ENCODE measurements at places on chromosomes 6 and 20. TPM values are rescaled to one million over a fixed set of nuclear protein-coding genes. Genes with fewer than 3 reads are reported as not detected.

FAXC gene
- total RNA-seq, result 2.0 TPM

GRCh38 chr6:138805016-138805765 lies 9.3 kb downstream of the ECT2L start:
- no peaks in the 10 kb centered on the region for H3K27me3 ChIP-seq
- no peak overlapping the region for H3K27ac ChIP-seq
- no peak for DNase-seq
- H3K4me1 ChIP-seq, result no peaks in the 10 kb centered on the region
- no peak overlapping the region for H3K4me3 ChIP-seq

GRCh38 chr6:105430685-105431084 lies 27.8 kb upstream of the PREP start:
- no peaks in the 10 kb centered on the region for H3K27me3 ChIP-seq
- no peak overlapping the region for H3K4me3 ChIP-seq
- no peaks in the 10 kb centered on the region for H3K4me1 ChIP-seq
- H3K36me3 ChIP-seq, result no peaks in the 10 kb centered on the region
- no peak for DNase-seq

- H3K27ac ChIP-seq, result peak overlapping the region; percentile 95
- H3K27me3 ChIP-seq, result no peaks in the 10 kb centered on the region
- no peaks in the 10 kb centered on the region for H3K36me3 ChIP-seq
- DNase-seq, result peak; percentile 92
Observed at GRCh38 chr20:37343212-37343993, 2.5 kb upstream of the SRC start.

GRCh38 chr6:44353336-44353735 lies 10.9 kb downstream of the SPATS1 start:
- H3K4me1 ChIP-seq, result no peaks in the 10 kb centered on the region
- no peak overlapping the region for H3K27ac ChIP-seq
- H3K27me3 ChIP-seq, result no peaks in the 10 kb centered on the region
